ENCODE measurements at places on chromosomes 12 and 14.

GRCh38 chr12:118582863-118583262 lies 206.5 kb downstream of the SUDS3 start:
- DNase-seq = no peak

GRCh38 chr14:66979101-66979974 lies 209.9 kb upstream of the GARIN2 start:
- no peak for DNase-seq

DNA sequence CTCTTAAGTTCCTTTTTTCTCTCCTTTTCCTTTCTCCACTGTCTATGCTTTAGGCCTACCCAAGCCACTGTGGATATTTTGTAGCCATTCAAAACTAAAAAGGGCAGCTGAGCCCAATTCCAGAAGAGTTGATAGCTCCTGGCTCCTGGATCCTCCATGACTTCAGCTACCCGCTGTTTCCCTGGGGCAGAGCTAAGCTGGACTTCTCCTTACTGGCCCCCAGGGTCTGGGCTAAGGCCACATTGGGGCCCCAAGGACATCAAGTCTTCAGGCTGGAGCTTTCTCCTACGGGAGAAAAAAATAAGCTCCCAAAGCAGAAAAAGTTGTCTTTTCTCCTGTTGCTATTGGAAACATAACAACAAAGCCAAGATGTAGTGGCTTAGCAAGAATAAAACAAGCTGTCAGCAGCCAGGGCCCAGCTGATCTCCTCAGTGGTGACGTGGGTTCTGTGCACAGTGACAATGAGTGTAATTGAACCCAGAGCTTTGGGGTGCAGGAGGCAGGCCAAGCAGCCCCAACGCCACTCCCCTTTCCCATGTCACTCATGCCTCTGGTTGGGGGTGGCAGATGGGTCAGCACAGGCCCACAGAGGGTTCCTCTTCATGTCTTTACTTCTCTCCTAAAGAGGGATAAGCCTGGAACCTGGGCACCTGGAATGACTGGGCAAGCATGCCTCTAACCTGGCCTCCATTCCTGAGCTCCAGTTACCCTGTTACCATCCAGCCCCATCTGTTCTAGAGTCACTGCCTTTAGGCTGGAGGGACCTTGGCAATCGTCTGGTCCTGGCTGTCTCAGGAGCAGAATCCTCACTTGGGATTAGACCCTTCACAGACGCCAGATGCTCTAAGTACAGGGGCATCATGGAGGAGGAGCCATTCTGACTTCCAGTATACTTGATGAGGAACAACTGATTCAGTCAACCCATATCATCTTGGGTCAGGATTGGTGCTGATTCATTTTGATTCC lies 171.2 kb downstream of the ZFP36L1 start:
- no peak for DNase-seq

DNA sequence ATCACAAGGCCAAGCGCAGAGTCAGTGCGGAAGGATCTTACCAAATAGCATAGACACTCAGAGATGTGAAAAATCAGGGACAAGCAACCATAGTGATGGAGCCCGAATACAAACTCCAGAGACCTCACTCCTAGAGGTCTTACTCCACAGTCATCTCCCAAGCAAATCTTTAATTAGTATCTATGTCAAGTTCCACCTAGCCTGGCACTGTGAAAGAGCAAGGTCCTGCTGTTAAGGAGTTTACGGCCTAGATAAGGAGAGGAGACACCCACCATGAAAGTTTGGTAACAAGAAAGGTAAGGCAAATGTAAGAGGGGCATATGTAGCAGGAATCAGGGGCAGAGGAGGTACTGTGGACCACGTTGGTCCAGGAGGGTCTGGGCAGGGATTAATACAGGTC lies 7.4 kb upstream of the PLEKHG6 start:
- DNase-seq = no peak

- DNase-seq = no peak
These were observed 196.5 kb downstream of the DUSP6 start for GRCh38 chr12:89155826-89156225.

GRCh38 chr12:107748472-107748871 lies 12.5 kb downstream of the PRDM4 start:
- DNase-seq = no peak

All from head of caudate nucleus (tissue), 42 donors.